ENCODE measurements at places on chromosomes 1 and 21. TPM values are rescaled to one million over a fixed set of nuclear protein-coding genes. Genes with fewer than 3 reads are reported as not detected.
A peak's percentile ranks its signal among the peaks of the same experiment; 100 is the strongest.

GRCh38 chr1:205714906-205715246 lies 34.6 kb upstream of the SLC45A3 start:
- no peak for DNase-seq

DNA sequence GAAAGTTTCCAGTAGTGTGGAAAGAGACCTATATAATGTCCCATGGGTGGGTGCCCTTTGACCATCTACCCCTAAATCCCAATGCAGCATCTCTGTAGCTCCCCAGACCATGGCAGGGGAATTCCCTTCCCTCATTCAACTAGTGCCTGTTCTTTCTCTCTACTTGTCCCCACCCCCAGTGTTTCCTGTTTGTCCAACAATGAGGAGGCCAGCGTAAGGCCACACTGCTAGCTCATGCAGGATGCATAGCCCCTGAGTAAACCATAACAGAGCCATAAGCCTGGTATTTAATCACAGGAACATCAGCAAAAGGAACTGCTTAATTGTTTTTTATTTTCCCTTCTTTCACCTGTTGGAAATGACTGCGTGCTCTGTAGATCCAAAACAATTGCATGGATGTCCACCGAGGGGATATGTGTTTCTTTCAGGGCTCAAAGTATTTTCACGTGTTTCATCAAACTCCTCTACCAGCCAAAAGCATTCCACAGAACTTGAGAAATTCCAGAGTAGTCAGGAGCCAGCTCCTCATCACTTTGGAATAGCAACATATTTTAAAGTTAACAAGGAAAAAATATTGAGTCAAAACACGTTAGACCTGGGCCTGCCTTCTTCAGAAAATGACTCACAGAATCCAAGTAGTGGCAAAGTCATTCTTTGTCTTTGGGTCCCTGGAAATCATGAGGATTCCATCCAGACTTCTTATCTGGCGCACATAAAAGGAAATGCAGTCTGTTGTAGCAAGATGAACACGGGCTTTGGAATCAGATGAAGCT lies 162.5 kb upstream of the SGIP1 start:
- DNase-seq, result peak; percentile 80

DNA sequence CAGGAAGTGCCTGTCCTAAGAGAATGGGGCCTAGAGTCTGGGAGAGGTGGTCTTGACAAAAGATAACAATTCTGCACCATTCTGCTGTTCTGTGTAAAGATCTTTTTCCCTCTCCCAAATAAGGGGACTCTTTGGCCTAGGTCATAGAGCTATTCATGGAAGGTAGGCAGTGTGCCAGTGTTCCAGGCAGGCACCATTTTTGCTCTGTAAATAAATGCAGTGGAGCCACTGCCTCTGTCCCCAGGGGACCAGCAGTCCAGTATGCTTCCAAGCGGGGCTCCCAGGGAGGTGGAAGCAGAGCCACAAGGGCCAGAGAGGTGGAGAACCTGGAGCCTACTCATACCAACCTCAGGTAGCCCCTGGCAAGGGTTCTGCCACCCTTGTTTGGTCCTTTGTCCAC lies 25.9 kb downstream of the KCNA2 start:
- no peak for DNase-seq

- DNase-seq, result no peak
These were observed 126.3 kb upstream of the CXADR start for GRCh38 chr21:17386498-17386897.

- DNase-seq, result no peak
These were observed 36.3 kb downstream of the GLMN start for GRCh38 chr1:92262516-92262915.

- DNase-seq, result no peak
These were observed 67.8 kb downstream of the PRRX1 start for GRCh38 chr1:170731566-170732251.

DNA sequence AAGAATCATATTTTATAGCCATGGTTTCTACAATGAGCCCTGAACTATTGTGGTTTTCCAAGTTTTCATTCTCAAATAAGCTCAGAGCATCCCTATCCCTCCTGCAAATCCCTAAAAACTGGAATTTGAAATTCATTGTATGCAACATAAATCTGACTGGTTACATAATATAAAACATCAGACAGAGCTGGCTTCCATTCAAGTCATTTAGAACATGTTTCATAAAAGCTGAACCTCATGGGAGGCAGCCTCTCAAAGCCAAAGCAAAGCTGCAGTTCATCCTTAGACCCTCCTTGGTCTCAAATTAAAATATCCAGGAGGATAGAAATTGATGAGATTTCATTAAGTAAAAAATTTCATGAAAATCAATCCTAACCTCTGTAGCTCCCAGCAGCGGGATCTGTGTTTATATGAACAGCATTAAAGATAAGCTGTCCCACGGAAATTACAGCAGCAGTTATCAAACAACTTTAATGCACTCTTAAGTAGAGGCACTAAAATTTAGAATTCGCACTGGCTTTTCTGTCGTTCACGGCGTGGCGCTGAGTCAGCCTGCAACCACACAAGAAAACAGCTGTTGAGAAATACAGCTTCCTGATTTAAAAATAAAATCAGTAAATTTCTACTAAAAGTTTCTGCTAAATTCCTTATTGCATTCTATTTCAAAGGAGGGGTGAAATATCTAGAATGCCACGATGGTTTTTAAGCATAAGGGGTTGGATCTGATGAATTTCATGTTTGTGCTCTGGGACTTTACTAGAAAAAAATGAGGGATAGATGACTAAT lies 99.9 kb upstream of the TIAM1 start:
- DNase-seq, result no peak

- DNase-seq, result no peak
These were observed 60.7 kb upstream of the DIP2A start for GRCh38 chr21:46397993-46398392.

Gene EDN2
- not detected for total RNA-seq
